Stimulated activated CD8-positive, alpha-beta memory T cell treated with anti-CD3 and anti-CD28 coated beads, Interleukin-12 subunit alpha, Interleukin-12 subunit beta, amount 100 ng/mL, for 1 hour (primary cell): ENCODE measurements at places on chromosomes 5 and 9.

DNA sequence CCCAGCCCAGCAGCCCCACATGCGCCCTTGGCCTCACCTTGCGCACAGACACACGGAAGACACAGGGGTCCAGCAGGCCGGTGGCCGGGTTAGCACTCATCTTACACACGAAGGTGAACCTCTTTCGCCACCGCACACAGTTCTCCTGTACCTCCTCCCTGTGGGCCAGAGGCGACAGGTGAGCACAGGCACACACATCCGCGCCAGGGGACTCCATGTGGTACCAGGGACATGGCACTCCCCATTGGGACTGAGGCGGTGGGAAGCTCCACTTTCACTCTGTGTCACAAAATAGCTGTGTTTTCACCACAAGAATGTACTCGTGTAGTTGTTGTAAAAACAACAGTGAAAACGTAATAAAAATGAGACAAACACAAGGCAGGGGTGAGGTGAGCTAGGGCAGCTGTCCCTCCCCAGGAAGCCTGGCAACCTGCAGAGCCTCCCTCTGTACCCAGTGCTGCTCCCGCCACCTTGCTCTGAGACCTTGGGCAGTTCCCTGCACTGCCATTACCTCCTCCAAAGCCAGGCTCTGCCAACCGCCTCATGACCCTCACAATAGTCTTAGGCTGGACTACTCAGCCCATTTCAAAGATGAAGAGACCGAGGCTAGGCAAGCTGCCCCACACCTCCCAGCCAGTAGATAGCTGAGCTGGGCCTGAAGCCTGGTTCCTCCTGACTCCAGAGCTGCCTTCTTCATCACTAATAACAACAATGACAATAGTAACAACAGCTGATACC is 16.3 kb upstream of the DPM2 start:
- no peak for DNase-seq

DNA sequence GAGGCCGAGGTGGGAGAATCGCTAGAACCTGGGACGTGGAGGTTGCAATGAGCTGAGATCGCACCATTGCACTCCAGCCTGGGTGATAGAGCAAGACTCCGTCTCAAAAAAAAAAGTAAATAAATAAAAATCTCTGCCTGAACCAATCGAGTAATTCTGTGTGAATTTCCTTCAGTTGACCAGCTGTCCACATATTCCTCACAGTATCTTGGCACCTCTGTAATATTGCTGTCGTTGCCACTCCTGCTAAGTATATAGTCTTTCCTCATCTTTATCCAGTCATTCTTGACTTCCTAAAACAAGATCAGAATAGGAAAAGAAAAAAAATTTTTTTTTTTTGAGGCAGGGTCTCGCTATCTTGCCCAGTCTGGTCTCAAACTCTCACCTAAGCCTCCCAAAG is 29.9 kb downstream of the KDM3B start:
- DNase-seq: no peak

DNA sequence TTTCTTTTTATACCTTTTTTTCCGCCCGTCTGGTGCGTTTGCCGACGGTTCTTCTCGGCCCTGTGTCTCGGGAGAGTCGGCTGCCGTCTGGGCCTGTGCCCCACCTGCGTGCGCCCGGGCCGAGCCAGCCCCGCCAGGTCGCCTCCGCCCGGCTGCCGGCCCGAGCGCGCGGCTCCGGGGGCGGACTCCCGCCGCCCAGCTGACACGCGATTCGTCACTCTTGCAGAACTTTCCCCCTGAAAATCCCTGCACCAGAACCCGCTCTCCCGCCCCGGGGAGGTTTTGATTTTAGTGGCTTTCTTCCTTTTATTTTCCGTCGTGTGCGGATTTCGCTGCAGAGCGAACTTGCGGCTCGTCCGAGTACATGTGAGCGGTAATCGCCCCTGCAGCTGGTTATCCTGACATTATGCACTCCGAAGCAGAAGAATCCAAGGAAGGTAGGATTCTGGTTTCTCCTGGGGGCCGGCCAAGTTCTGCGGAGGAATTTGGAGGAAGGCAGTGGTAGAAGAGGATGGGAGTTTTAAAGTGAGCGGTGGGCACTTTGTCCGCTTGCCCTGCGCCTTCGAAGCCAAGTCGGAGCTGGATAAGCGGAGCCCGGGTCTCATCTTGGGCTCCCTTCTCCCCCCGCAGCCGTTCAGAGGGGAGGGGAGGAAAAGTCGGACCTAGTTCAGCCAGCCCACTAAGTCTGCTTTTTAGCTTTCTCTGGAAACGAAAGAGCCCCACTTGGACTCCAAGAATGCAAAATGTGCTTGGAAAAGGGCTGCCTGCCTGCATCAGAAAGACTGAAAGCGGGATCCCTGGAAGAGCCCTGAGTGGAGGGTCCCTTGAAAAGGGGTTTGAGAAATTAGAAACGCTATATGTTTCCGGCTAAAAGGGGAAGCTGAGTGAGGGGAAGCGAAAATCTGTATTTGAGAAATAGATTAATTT is at the start of gene TNFAIP8:
Gene TNFAIP8, plus strand, starts transcription at position 335 of the 927 bp plus-strand sequence. Its CDS starts 72 bp downstream, at position 407.
- DNase-seq: no peak

DNA sequence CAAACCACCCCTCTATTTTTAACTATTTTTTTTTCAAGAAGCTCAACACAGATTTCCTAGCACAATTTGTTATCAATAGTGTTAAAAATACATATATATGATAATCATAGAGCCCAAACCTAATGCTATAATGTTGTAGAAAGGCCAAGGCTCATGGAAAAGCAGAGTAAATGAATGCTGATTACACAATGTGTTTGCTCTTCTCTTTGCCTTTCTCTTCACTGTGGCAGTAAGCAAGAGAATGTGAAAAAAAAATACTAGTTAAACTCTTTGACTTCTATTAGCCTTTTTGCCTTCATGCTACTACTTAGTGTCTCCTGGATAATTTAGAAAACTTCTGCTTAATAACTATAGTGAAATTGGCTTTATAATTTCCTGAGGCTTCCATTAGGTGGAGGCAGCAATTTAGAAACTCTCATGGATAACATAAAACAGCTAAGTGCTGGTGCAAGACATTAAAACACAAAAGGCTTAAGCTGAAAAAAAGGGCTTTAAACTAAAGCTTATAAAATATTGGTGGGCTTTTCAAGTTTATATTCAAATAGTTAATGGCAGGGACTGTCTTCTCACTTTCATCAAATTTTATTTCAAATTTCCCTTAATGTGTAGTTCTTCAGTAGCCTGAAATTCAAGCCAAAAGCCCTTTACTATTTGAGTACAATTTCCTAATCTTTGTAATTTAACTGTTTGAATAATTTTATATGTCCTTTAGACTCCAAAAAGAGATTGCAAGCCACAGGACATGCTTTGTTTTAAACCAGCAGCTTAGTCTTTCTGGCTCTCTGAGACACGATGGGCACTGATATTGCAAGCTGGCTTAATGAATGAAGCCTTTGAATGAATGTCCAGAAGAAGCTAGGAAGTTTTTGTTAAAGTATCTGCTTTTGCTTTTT is 2031.8 kb upstream of the CDH6 start:
- DNase-seq: no peak

DNA sequence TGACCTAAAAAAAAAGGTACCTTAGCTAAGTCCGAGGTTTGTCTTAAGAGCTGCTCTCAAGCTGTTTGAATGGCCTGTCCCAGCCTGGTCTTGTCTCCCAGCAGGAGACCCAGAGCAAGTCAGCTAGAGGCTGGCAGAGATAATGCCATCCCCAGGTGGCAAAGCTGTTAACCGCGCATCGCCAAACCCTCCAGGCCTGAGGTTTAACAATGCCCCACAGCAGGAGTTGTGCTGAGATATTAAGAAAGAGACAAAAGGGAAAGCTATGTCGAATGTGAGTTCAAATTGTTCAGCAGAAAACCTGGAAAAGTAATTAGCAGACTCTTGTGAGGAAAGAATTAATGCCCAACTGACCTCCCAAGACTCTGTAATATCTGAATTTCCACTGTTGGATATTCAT is 187.1 kb downstream of the FSTL4 start:
- no peak for DNase-seq

DNA sequence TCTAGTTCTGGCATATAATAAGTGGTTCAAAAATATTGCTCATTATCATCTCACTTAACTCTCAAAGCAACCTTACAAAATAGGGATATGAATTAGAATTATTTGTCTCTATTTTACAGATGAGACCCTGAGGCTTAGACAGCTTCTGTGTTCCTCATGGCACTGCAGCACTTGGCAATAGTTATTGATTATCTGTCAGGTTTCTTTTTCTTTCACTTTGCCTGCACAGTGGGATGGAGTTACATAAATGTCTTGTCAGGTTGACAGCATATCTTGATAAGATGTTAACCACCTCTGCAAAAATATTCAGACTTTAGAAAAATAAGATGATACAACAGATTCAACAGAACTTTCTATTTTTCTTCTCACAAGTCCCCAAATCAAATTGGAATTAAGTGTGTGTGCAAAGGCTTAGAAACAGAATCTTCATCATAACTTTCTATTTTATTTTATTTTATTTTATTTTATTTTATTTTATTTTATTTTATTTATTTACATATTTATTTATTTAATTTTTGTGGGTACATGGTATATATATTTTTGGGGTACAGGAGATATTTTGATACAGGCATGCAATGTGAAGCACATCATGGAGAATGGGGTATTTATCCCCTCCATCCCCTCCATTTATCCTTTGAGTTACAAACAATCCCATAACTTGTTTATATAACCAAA is 17.7 kb downstream of the NSG2 start:
- DNase-seq: no peak
